ENCODE measurements at places on chromosomes 4 and X.

GRCh38 chrX:137426695-137427425, 139.1 kb upstream of the ZIC3 start:
- no peak for DNase-seq

DNA sequence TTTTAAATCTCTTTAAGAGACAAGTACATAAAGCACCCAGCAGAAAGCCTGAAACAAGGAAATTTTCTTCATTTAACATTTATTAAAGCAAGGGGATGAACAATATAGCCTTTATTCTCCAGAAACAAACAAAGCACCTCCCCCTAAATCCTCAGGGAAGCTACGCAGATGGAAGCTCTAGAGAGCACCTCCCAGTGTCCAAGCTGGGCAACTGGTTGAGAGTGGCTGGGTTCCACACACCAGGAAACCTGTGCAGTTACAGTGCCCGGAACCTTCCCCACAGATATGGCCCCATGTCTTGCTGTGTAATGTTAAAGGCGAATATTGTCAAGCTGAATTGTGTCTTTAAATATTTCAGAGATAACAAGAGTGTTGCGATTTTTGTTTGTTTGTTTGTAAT, 8.9 kb upstream of the TRIML1 start:
- no peak for DNase-seq

- DNase-seq: no peak
These were observed 133.8 kb downstream of the CPZ start for GRCh38 chr4:8726344-8726851.

DNA sequence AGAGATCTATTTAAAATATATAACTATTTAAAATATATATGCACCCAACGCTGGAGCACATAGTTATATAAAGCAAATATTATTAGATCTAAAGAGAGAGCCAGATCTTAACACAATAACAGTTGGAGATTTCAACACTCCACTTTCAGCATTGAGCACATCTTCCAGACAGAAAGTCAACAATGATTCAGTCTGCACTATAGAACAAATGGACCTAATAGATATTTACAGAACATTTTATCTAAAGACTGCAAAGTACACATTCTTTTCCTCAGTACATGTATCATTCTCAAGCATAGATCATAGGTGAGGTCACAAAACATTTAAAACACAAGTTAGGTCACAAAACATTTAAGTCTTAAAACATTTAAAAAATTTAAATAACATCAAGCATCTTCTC, 36.4 kb downstream of the NLRP2B start:
- no peak for DNase-seq

- no peak for DNase-seq
These were observed 589.7 kb downstream of the SPRY1 start for GRCh38 chr4:123986268-123986798.

DNA sequence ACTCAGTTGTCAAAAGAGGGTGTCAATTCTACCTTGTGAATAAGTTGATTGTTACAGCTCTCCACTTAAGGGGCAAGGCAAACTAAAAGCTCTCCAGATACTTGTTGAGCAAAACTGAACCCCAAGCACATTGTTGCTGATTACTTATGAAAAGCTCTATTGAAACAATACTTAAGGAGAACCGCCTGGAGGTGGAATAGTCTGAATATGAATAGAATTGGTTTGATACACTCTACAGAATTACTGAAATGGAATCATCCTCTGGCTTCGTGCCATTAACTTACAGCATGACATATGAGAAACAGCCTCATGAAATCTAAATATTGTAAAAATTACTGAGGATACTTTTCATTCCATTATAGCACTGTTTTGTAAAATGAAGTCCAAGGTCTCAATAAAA, 127.0 kb upstream of the SH3RF1 start:
- DNase-seq: no peak

- DNase-seq: no peak
These were observed 313.3 kb upstream of the NOCT start for GRCh38 chr4:138702190-138702824.
